CD14-positive monocyte (primary cell): ENCODE measurements at places on chromosomes 2 and 18.

- DNase-seq: no peak
Measured at GRCh38 chr2:219430633-219431615, 3.7 kb upstream of the SPEG start.

GRCh38 chr2:110958346-110959119, 162.2 kb upstream of the BCL2L11 start:
- DNase-seq: no peak

DNA sequence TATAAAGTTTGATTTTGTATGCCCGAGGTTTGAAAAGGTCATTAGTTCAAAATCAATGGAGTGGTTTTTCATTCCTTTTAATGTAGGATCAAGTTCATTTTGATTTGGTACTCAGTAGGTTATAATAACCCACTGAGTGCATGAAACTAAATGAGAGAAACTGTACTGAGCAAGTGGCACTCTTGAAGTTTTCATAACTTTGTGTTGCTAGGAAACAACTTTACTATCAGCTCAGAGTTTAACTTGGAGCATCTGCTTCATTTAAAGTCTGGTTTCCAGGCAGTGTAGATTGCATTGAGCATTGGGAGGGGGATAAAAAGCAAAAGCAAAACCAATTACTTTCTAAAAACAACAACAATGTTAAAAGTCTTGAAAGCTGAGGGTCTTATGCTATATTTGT, 1361.6 kb upstream of the CHAC2 start:
- no peak for DNase-seq

- DNase-seq: no peak
Measured at GRCh38 chr18:46427216-46427995, 229.6 kb downstream of the LOXHD1 start.

DNA sequence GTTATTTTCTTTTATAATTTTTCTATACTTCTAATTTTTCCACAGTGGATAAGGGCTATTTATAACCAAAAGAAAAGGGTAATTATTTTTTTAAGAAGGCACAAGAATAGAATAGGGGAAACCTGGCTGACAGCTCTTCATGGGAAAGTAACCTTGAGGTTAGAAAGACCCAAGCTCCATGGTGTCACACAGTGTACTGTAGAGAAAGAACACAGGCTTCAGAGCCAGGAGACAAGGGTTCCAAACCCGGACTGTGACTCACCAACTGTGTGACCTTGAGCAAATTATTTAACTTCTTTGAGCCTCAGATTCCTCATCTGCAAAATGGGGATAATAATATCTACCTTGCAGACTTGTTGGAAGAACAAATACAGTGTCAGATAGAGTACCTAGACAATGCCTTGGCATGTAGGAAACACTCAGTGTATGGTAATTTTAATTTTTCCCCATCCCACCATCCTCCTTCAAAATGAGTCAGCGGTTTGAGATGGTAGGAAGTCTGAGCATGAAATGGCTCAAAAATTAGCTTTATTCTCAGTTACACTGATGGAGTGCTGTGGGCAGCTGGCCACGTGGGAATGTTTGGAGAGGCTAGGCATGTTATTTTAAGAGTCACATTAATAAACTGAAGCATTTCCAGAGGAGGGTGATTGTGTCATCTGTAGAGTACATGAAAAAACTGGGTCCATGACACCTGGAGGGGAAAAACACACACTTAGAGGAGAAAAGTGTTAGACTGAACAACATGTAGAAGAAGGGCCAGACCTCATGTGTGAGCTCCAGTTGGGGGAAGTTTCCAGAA, 36.7 kb downstream of the TMEM37 start:
- no peak for DNase-seq

DNA sequence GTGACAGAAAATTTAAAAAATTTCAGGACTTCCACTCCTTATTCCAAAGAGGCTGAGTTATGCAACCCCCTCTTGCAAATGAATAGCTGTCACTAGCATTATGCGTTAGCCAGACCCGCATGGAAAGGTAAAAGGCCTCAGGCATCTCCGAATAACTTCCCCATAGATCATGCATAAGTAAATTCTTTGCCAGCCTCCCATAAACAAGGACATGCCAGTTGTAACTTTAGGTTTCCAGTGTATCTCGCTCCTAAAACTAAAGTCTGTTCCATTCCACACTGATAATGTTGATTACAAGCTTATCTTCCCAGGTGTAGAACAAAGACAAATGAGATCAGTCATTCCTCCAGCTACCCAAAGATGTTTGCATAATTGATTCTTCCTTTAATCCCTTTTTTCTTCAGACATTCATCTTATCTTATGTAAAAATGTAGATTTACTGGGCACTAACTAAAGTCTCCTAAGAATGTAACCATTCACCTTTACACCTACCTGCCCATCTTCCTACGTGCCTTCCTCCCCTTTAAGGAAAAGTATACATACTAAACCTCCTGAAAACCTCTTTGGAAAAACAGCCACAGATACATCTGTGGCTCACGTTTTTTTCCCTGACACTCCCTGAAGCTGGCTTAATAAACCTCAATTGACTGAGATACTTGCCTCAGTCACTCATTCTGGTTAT, 13.6 kb upstream of the NFU1 start:
- no peak for DNase-seq

- no peak for DNase-seq
Measured at GRCh38 chr2:218861645-218862318, 2.2 kb downstream of the WNT6 start.

DNA sequence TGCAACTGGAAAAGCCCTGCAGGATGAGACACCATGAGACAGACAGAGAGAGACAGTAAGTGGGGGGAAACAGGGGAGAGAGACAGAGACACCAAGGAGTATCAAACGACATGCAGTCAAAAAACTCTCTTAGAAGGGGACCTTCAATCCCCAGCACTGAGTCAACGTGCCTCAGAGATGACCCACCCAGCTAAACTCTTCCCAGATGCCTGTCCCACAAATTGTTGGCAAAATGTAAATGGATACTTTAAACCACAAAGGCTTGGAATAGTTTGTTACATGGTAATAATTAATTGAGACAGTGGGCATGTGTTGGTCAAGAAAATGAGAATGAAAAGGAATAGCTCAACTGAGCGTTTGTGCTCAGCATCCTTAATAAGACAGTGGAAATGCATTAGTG, 98.3 kb downstream of the GRB14 start:
- DNase-seq: no peak

DNA sequence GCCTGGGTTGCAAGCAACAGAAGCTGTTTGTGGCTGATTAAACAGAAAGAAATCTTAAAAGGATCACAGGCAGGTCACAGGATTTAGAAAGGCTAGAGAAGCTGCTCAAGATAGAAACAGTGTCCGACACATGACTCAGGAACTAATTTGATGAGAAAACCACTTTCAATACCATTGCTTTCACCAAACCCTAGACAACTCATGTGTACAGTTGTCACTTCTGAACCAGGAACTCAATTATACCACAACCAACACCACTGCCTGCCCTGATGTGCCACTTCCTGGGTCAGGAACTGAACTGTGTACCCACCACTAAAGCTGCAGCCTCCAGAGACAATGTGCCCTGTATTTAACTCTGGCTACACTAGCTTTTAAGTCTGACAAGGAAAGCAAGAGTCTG, 56.0 kb downstream of the TMEM247 start:
- DNase-seq: peak; percentile 72

DNA sequence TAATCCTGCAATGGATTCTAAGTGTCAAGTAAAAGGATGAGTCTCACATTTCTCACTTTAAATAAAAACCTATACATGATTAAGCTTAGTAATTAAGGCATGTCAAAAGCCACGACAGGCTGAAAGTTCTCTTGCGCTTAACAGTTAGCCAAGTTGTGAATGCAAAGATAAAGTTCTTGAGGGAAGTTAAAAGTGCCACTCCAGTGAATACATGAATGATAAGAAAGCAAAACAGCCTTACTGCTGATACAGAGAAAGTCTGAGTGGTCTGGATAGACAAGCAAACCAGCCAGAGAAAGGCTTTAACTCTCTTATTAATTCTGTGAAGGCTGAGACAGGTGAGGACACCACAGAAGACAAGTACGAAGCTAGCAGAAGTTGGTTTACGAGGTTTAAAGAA, 12.7 kb downstream of the THOC1 start:
- DNase-seq: no peak

DNA sequence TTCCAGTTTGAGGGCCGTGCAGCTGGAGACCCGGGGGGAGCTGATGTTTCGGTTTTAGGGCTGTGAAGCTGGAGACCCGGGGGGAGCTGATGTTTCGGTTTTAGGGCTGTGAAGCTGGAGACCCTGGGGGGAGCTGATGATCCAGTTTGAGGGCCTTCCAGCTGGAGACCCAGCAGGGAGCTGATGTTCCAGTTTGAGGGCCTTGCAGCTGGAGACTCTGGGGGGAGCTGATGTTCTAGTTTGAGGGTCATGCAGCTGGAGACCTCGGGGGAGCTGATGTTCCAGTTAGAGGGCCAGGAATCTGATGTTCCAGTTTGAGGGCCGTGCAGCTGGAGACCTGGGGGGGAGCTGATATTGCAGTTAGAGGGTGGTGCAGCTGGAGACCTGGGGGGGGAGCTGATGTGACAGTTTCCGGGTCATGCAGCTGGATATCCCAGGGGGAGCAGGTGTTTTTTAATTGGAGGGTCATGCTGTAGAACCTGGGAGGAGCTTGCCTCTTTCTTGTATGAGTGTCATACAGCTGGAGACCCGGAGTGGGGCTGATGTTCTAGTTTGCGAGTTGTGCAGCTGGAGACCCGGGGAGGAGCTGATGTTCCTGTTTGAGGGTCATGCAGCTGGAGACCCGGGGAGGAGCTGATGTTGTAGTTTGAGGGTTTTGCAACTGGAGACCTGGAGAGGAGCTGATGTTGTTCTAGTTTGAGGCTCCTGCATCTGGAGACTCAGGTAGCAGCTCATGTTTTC, 153.2 kb downstream of the RTP5 start:
- DNase-seq: no peak

DNA sequence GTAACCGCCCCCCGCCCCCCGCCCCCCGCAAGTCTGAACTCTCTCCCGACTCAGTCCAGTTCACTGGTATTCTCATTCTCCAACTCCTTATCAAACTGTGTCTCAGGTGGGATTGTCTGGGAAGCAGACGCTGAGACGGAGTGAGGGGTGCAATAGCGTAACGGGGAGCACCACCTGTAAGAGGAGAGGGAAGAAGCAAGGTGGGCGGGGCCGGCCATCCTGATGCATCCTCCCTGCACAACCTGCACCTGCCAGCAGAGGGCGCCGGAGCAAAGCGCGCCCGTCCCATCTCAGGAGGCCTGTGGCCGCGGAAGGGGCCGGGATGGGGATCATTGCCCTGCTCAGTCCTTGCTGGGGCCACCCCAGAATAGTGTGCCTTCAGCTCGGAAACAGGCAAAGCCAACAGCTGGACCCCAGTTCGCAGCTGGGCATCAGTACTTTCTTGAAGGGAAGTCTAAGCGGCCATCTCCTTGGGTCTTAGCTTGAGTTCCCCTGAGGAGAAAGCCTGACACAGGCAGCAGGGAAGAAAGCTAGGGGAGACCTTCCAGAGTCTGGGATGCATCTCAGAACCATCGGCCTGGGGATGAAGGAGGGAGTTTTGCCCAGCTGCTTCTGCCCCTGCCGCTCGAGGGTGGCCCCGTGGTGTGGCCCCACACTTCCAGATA, 208.0 kb downstream of the TFCP2L1 start:
- peak; percentile 56 for DNase-seq
